Left renal pelvis (tissue), 4 donors: ENCODE measurements at places on chromosomes 4 and X. TPM values are rescaled to one million over a fixed set of nuclear protein-coding genes. Genes with fewer than 3 reads are reported as not detected.

- no peak for DNase-seq
Observed at GRCh38 chr4:42673082-42673425, 16.1 kb upstream of the ATP8A1 start.

GRCh38 chrX:29155286-29155685 is 568.0 kb downstream of the IL1RAPL1 start:
- no peak for DNase-seq

GRCh38 chrX:47483306-47484268 is 565 bp upstream of the ZNF41 start:
- no peak for DNase-seq

GRCh38 chr4:5126231-5126630 is 75.0 kb downstream of the STK32B start:
- no peak for DNase-seq

Gene SMIM10
- 8.8 TPM for polyA plus RNA-seq
